ENCODE measurements at places on chromosomes 3 and 15.

DNA sequence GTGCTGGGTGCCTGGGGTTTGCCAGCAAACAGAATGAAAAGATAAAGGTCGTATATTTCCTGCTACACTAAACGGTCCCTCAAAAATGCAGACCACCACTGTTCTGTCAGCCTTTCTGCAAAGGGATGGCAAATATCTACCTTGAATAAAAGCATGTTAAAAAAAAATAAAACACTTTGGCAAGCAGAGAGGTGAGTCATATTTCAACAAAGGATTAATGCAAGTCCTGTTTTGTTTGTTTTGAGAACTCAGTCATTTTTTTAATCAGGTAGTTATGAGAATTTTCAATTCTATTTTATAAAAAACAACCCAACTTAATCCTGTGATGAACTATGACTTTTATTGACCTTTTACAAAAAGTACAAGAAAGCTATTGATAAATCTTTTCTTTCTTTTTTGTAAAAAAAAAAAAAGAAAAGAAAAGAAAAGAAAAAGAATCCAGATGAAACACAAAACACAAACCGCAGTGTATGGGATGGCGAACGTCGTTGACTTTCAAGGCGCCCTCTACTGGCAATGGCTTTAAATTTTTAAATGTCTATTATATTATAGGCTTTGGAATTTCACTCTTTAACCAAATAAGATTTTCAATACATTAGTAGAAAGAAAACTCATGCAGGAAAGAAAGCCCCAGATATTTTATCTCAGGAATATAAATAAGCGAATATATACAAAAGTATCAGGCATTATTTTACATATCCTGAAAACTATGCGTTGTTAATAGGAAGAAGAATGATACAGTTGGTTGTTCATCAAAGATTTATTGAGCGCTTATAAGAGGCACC lies 87.8 kb downstream of the NCEH1 start:
- DNase-seq = no peak

GRCh38 chr3:195163719-195164572 lies 107.0 kb downstream of the XXYLT1 start:
- no peak for DNase-seq

DNA sequence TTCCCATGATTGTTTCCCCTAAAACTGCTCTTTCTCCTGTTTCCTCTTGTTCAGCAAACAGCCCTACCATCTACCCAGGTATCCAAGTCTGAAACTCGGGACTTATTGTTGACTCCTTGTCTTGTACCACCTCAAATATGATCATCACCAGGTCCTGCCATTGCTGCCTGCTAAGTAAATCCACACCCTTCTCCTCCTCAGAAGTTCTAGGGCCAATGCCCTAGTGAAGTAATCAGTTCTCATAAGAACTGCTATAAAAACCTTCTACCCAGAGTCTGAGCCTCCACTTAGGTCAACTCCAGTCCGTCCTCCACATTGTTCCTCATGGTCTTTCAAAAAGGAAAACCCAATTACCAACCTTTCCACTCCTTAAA lies 77.0 kb upstream of the IL12A start:
- no peak for DNase-seq

GRCh38 chr3:37726525-37727290 lies 135.0 kb upstream of the CTDSPL start:
- no peak for DNase-seq

DNA sequence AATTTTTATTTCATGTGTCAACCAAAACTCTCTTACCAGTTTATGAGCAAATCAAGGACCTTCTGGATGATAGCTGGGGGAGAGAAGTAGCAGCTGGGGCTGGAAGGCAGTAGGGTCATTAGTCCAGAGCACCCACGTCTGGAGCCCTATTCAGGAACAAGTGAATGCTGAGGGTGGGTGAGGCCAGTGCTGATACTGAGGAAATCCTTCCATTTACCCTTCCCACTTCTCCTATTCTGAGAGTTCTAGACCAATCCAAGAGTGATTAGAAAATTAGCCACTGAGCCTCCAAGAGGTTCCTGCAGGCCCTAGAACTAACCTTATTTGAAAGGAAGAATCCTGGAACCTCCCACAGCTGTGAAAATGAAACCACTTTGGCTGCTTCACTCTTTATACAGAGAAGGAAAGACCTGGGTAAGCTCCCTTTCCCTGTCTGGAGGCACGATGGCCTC lies 46.2 kb upstream of the VILL start:
- no peak for DNase-seq

- no peak for DNase-seq
These were observed 284.1 kb upstream of the NR2E3 start for GRCh38 chr15:71526060-71526820.
